Activated effector memory CD4-positive, alpha-beta T cell treated with anti-CD3 and anti-CD28 coated beads, Interleukin-2, amount 50 U/mL, for 16 hours (primary cell): ENCODE measurements at places on chromosomes 11 and 22.

DNA sequence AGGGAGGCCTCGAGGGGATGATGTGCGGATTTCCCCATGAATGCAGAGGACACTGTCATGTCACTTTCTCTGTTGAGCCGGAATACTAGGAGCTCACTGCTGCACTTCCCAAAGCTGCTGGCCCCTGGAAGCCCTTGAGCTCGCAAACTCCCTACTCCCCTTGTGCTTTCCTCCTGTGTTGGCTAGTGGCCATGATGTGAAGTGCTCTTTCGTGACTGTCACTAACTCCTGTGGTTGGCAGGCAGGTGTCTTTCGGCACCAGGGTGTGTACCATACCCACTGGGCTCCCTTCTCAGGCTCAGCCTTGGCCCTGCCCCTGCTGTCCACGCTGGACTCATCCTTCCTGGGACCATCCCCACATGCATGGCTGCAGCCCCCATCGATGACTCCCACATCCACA lies 86.2 kb downstream of the BTBD10 start:
- DNase-seq = no peak

- DNase-seq = no peak
These were observed 44.7 kb downstream of the TMEM123 start for GRCh38 chr11:102407901-102408300.

DNA sequence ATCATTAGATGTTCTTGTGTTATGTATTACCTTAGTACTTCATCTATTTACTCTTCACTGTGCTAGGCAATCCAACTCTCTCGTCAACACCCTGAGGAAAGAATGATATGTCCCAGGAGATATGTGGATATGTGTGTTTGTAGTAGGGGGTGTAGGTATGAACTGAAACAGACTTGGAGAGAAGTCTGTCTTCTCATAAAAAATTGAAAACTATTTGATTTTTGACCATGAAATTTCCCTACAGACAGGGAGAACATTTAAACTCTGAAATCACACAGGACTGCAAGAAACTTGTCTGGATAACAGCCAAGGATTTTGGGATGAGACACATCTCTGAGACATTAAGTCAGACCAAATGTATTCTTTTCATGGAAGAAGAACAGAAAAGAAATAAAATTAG lies 967.0 kb upstream of the FAT3 start:
- no peak for DNase-seq

- DNase-seq = no peak
These were observed 26.1 kb downstream of the MOB2 start for GRCh38 chr11:1460396-1460985.

GRCh38 chr22:35411102-35411501 lies 11.2 kb downstream of the MCM5 start:
- DNase-seq = no peak

- no peak for DNase-seq
These were observed 1.4 kb upstream of the PRDM11 start for GRCh38 chr11:45145083-45145378.

DNA sequence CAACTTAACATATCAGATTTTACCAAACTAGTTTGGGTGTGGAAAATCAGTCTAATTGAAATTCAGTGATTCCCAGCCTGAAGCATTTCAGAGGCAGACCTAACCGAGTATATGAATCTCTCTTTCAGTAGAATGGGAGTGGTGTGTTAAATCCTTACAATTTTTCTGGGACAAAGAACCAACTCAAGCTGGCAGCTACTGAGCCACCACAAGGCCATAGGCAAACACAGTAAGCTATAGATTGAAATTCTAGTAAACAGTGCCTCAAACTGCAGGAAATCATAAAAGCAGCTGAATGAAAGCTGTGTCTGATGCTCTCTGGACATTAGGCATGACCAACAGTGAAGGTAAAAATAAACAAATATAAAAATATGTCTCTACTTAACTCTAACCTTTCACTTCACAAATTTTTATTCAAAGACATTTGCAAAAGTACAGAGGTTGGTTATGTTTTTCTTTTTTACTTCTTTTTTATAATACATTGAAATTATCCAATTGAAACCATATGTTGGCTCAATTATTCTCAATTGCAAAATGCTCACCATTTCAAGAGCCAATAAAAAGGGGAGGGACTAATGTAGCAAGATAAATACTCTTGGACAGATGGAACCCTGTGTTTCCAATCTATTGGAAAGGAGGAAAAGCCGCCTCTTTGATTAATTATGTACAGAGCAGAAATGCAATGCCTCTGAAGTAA lies 35.8 kb upstream of the FIBIN start:
- DNase-seq = no peak

GRCh38 chr11:2347308-2347830 lies 29.7 kb upstream of the CD81 start:
- DNase-seq = peak; percentile 25

- DNase-seq = peak; percentile 79
These were observed at the start of gene FAM83F for GRCh38 chr22:39994566-39995392. TSS of gene FAM83F (plus strand) at chr22:39994954. CDS start at chr22:39995043, 89 bp downstream.

DNA sequence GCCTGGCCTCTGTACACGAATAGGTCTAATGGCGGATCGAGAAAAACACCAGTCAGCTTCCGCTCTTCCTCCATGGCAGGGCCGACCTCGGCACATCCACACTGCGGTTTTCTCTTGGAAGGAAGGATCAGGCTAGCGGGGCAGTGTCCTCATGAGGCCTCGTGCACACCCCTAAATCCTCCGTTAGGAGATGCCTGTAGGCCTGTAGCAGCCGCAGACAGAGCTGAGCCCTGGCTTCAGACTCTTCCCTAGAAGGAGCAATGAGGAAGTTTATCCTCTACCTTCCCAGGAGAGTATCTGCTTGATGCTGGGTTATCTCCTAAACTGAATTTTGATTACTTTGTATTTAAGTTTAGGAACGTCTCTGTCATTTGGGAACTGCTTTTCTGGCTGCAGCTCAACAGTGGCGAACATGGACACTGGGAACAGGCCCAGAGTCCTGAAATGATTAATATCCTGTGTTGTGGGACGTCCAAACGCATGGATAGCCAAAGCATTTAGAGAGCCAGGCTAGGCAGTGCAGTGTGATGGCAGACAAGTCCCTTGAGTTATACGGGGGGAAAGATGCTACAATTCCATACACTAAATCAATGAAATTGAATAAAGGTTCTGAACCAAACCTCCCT lies 16.5 kb upstream of the BMAL1 start:
- no peak for DNase-seq

DNA sequence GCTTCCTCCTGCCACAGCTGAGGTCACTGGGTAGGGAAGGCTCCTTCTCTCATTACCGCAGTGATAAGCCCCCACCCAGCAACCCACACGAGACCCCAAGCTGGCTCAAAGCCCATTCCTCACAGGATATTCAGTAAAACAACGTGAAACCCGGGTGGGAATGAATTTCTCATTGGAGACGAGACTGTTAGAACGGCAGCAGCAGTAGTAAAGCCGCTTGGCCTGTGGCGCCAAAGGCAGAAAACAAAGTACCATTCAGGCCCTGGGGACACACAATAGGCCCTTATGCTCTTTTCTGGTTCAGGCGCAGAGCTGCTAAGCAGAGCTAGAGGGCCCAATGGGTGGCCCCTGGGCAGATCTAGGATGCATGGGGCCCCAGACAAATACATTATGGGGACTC lies 45.3 kb downstream of the PC start:
- no peak for DNase-seq

GRCh38 chr11:73217131-73217809 lies 811 bp upstream of the P2RY2 start:
- DNase-seq = no peak

DNA sequence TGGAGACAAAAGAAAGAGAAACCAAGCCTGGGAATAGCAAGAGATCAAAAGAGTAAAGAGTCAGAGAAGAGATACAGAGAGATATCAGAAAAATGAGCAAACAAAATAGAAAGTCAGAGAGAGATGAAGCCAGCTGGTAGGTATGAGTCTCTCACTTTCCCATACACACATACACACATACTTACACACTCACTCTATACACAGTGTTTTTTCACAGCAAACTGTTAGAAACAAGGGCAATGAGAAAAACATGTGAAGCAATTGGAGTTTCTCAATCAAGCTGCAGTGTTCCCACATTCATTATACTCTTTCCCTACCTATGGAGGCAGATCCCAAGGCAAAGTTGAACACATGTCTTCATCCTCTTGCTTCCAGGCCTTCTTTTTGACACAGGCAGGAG lies 2.6 kb upstream of the NLRP10 start:
- DNase-seq = no peak

- DNase-seq = no peak
These were observed 66.2 kb downstream of the DHCR7 start for GRCh38 chr11:71381781-71382505.

- DNase-seq = no peak
These were observed 37.4 kb downstream of the YAP1 start for GRCh38 chr11:102147632-102148031.

DNA sequence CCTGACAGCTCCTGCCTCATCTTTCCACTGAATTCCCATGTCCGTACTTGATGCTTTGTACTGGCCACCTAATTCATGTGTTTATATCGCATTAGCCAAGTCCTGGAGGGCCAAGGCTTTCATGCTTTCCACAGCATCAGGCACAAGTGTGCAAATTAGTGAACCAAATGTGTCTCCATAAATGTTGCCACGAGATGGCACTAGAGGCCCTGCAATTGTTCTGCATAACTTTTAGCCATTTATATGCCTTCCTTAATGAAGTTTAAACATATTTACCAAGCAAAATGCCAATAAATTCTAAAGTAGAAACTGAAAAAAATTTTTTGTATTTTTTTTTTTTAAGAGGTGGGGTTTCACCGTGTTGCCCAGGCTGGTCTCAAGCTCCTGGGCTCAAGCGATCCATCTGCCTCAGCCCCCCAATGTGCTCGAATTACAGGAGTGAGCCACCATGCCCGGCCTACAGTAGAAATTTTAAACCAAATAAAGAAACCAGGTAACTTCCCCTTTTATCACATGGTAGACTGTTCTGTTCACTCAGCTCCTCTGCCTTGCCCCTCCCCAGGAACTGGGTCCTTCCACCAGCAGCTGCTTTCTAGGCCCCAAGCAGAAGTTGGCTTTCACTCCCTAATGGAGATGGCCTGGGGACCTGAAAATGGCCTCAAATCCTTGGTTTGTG lies 20.8 kb upstream of the IL18BP start:
- peak; percentile 74 for DNase-seq

- DNase-seq = peak; percentile 46
These were observed 611.9 kb downstream of the TBC1D22A start for GRCh38 chr22:47374273-47374771.

GRCh38 chr11:10818594-10818993 lies 9.9 kb upstream of the EIF4G2 start:
- DNase-seq = no peak
